ENCODE measurements at places on chromosomes 1 and 21.

DNA sequence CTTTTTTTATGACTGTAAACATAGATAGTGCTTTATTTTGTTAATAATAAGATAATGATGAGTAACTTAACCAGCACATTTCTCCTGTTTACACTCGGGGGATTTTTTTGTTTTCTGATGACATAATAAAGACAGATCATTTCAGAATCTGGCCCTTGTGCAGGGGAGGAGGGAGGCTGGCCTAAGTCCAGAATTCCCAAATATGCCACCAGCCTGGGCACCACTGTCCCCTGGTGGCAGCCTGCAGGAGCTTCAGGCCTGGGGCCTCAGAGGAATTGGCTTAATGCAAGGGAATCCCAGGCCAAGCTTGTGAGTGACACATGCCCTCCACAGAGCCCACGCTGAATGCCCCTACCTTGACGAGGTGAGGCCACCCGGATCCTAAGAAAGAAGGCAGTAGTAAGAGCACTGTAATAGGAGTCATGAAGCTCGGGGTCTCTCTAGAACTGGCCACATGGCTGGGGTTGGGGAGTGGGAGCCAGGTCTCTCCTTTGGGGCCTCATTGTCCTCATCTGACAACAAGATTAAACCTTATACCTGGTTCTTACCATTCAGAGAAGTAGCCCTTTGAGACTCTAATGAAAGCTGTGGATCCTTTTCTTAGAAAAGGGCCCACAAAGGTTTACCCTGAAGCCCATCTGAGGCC is 24.1 kb downstream of the ETNK2 start:
- peak; percentile 41 for DNase-seq

GRCh38 chr21:31879241-31879650 is 6.4 kb downstream of the HUNK start:
- DNase-seq = no peak

DNA sequence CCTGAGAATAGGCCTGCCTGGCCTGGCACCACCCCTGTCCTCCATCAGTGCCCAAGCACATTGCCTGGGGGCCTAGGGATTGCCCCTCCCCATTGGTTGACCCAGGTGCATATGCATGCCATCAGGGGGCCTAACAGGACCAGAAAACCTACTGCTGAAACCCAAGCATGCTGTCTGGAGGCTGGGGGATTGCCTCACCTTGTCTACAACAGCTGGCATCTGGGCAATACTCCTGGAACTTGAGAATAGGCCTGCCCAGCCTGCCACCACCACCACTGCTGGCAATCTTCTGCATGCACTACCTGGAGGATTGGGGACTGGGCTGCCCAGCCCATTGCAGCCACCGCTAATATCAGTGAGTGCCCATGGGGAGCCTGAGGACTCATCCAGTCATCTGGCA is 56.1 kb upstream of the BCL10 start:
- DNase-seq = no peak

- no peak for DNase-seq
Observed at GRCh38 chr21:46018615-46019014, 37.0 kb downstream of the COL6A1 start.

- no peak for DNase-seq
Observed at GRCh38 chr1:87335175-87335884, 6.7 kb downstream of the LMO4 start.

- no peak for DNase-seq
Observed at GRCh38 chr1:30514137-30514654, 209.2 kb downstream of the MATN1 start.

DNA sequence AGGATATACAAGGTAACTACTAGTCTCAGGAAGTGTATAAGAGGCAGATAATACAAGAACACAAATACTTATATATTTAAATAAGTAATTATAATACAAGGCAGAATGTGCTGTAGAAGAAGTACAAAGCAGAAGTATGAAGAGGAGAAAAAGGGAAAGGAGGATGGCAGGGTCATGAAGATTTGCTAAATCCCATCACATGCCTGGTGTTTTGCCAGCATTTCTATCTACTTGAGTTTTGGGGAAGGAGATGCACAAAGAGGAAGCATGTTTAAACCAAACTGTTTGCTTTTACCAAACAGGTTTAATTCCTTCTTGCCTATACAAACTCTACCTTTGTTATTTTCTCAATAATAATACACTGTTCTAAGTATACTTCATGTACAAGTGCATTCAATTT is 60.9 kb upstream of the PODN start:
- no peak for DNase-seq

GRCh38 chr1:193115629-193116227 is 6.1 kb upstream of the CDC73 start:
- no peak for DNase-seq

- no peak for DNase-seq
Observed at GRCh38 chr1:97630281-97630680, 290.6 kb downstream of the DPYD start.

DNA sequence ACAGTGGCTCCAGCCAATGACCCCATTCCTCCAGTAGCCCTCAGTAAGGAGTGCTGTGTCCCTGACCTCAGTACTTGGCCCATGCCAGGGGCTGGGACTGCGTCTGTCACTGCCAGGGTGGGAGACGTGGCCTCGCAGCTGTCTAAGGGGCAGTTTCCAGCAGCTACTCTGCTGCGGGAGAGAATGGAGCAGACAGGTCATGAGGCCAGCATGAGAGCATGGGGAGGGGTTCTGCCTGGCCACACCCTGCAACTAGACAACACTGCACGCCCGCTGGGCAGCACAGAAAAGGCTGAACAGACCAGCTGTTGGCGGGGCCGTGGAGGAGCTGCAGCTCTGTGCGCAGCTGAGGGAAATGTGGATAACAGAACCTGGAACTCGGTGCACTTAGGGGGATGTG is 91.6 kb upstream of the COL6A1 start:
- no peak for DNase-seq

- DNase-seq = no peak
Observed at GRCh38 chr21:41508415-41509144, 622 bp upstream of the TMPRSS2 start.
